ENCODE measurements at places on chromosomes 13 and 19.

GRCh38 chr13:68081061-68081460, 850.9 kb upstream of the PCDH9 start:
- DNase-seq = no peak

- DNase-seq = no peak
These were observed at the start of gene CBLC for GRCh38 chr19:44777715-44778347. CBLC (plus strand) TSS chr19:44777890; CDS start chr19:44777932, 42 bp downstream.

- DNase-seq = peak; percentile 92
These were observed 4.4 kb downstream of the FUZ start for GRCh38 chr19:49808711-49809159.

DNA sequence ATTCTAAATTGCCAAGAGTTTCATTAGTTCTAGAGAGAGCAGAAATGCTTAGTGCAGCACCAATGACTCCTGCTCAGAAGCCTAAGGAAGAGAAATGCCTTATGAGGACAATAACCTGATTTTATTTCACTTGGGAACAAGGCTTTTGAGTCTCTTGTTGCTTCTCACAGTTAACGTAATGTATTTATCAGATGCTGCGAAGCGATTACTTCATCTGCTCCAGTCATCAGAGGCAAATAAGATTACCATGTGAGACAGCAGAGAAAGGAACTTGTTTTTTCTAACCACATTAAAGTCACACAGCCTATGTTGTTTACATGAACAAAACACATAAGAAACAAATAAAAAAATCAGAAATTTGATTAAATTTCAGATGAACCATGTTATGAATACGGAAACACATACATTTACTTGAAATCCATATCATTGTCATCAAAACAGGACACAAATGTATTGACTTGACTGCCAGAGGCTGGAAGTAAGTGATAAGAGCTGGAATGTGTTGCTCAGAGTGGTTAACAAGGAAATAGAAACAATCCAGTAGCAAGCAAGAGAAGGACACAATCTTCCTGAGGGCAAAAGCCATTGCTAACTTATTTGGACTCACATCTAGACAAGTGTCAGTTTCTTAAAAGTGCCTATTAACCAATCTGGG, 147.3 kb downstream of the LHFPL6 start:
- peak; percentile 34 for DNase-seq

DNA sequence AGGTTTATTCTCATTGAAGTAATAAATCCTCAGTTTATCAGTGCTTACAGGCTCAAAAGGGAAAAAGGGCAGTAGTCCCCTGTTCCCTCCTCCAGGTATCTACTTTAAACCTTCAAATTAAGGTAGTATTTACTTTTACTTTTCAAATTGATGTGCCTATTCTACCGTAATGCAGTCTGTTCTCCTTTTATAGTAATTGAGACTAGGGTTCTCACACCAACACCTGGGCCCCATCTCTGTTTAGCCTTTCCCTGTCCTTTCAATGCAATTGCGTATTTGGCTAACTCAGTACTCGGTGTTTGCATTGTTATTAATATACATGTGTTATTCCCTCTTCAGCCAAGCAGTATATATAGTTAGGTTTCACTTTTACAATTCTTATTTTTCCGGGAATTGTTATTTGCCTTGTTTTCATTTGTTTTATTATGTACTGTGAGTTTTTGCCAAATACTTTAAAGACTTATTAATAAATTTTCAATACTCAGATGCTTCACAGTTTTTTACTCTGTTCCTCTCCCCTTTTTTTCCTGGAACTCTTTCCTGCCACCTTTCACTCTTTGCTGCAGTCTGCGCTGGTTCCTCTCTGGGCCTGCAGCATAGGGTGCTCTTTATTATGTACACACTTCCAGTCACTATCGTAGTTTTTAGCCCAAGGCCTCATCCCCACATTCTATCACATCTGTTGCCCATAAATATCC, 30.3 kb downstream of the USPL1 start:
- no peak for DNase-seq

DNA sequence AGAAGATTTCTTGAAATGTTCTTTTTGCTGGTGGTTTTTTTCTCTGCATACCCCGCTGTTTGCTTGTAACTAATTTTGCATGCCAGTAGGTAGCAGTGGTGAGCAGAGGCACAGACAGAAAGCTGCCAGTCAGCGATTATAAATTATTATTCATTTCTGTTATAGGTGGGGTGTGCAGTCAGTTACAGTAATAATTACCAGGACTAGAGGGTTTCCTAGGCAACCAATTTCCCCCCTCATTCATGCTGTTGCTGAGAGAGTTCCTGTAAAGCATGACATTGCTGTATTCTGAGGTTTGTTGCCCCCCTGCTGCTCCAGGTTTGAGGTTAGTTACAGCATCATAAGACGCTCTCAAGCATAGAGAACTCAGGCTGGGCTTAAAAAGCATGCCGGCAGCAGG, 104.5 kb downstream of the URI1 start:
- peak; percentile 53 for DNase-seq

- no peak for DNase-seq
These were observed 8.7 kb upstream of the TIMM50 start for GRCh38 chr19:39471756-39472536.

DNA sequence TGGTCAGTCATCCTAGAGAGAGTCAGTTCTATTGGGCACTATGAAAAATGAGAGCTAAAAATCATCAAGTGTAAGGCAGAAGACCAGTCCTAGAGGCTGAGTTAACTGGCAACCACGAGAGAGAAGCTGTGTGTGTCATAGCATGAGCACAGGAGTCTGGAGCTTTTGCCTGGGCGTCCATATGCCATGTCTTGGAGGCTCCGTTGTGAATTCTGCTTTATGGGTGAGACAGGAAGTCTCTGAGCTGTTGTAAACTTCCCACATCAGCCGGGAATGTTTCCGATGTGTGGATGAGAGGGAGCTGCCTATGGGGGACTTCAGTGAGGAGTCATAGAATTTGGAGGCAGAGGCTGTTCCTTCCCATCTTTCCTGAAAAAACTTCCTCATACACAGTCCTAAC, 120.0 kb downstream of the ITGBL1 start:
- DNase-seq = no peak

DNA sequence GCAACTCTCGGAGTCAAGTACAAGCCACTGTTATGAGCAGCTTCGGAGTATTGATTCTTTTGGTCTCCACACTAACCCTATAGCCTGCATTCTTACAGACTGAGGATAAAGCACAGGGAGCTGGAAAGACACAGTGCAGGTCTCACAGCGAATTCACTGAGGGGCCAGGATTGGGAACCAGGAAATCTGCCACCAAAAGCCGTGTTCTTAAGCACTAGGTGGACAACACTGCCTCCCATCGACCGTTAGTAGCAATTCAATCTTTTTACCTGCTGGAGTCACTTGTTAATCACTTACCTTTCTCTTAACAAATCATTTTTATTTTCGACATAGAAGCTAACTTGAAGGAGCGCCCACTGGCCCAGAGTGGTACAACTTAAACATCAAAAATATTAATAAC, 6.3 kb downstream of the PMIS2 start:
- DNase-seq = peak; percentile 21

DNA sequence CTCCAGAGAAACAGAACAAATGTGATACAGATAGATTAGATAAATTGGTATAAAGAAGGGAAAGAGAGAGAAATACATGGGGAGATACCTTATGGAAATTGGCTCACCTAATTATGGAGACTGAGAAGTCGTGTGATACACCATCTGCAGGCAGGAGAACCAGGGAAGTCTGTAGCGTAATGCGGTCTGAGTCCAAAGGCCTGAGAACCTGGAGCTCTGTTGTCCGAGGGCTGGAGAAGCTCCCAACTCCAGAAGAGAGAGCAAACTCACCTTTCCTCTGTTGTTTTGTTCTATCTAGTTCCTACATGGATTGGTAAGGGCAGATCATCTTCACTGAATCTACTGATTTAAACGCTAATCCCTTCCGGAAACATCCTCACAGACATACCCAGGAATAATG, 648.2 kb upstream of the GPC6 start:
- DNase-seq = no peak

- no peak for DNase-seq
These were observed 2.5 kb downstream of the ZNF556 start for GRCh38 chr19:2869618-2870017.

DNA sequence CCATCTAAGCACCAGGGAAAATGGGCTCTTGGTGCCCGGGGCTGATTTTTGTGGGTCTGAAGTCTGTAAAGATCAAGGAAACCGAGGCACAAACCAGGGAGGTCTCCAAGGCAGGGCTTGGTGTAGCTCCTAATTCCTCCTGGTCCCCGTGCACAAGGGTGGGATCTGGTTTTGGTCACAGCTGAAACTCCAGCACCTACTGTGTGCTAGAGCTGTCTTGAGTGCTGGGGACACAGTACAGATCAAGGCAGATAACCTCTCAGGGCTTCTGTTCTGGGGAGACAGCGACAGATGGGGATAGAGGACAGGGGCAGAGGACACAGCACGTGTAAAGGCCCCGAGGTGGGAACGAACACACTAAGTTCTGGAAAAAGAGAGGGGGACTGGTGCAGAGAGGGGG, 37.4 kb downstream of the PTPRS start:
- no peak for DNase-seq

DNA sequence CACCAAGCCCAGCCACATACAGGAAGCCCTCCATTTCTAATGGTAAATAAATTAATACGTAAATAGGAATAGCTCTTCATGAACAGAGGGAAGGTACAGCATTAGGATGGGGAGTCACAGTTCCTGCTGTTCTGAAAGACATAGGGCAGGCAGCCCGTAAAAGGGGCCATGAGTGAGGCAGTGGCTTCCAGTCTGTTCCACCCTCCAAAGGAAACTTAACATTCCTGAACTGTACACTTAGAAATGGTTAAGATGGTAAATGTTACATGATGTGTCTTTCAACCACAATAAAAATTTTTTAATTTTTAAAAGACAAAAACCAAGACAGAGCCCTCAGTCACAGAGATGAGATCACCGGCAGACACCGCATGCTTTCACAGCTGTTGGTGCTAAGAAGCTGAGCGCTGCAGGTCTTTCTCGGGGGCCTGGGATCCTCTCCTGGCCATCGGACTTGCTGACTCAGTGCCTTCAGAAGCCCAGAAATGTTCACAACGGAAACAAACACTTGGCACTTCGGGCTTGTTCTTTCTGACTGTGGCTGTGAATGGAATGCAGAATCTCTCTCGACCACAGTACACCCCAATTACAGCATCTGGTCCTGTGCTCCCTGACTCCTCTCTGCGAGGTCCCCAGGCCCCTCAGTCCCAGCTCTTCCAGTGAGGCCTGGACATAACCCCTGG, 36.4 kb downstream of the EPS15L1 start:
- no peak for DNase-seq

DNA sequence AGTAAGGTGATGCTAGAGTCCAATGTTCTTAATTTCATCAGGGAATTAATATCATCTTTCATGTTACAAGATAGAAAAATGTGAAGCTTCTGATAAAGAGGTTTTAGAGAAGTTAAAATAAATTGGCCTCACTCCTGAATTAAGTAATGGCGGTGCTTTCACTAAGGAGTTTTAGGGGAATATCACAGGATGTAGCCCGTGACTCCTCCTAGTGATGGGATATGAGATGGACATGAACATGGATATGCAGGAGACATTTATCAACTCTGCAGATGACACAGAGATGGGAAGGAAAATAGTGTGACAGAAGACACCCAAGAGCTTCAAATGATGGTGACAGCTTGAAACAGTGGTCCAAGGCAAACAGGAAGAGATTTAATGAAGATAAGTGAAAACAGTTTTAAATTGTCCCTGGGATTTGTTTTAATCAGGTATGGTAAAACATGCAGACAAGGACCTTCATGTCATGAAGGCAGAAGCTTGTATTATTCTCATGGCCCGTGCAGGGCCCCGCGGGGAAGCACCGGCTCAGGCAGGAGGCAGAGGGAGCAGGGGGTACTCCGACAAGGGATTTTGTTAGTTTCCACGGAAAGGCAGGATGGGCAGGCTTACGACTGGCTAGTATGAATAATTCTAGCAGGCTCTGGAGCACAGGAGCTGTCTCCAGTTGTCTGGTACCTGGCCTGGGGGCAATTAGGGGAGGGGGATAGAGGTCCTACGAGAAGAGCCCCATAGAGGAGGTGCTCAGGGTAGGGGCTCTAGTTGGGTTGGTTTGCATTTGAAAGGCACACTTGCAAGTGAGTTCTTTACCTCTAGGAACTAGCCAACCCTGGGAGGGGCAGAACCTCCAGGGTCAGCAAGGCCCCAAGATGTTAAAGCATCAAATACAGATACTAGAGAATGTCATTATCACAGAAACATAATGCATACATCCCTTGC, 38.7 kb upstream of the FARP1 start:
- no peak for DNase-seq

GRCh38 chr19:35868172-35868822, at the start of gene APLP1:
APLP1 (plus strand) TSS chr19:35868574; CDS start chr19:35868637, 63 bp downstream.
- DNase-seq = peak; percentile 92

DNA sequence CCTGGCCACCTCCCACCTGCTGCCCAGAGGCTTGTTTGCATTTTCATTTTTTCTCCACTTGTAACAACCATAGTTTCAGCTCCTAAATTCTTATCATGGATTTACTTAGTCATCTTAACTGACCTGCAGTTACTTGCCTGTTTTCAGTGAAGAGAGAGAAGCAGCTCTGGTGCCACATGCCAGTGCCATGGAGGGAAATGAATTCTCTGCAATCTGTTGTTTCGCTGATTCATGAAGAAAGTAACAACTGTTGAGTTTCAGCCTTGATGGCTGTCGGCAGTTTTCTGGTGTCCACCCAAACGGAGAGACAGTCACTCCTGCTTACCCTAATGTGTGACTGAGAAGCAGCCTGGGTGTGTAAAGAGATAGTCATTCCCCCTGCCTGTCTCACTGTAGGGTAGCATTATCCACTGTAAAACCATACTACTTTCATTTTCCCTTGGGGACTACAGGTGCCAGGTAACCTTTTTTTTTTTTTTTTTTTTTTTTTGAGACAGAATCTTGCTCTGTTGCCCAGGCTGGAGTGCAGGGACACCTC, 116.1 kb downstream of the DNAJC3 start:
- peak; percentile 91 for DNase-seq

DNA sequence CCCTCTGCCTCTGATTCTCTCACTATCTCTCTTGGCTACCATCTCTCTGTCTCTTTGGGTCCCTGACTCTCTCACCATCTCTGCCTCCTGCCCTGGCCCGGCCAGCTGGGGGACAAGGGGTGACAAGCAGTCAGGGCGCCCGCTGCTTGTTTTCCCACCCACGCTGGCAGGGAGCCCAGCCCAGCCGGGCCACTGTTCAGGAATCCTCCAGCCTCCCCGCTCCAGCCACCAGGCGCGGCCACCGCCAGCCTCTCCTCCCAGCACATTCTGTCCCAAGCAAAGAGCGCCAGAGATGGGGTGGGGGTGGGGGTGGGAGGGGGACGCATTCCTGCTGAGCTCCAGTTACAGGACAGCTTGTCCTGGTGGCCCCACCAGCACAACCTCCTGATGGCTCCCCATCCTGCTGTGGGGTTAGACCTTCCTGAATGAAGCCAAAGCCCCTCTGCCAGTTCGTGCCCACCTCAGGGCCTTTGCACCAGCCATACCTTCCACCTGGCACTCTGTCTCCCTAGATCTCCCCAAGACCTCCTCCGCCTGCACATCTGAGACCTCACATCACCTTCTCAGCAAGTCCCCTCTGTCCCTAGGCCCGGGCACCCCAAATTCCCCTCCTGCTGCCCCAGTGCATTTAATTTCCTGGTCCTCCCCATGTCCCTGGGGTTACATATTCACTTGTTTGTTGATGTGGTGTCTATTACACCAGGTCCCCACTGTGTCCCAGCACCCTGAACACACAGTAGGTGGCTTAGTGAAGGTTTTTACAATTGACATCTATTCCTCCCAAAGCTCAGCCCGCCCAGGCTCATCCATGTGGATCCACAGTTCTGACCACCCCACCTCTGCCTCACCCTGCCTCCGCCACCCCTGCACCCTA, 12.5 kb downstream of the ARRDC2 start:
- DNase-seq = peak; percentile 13
